ENCODE measurements at places on chromosomes 2 and 18. TPM values are rescaled to one million over a fixed set of nuclear protein-coding genes. Genes with fewer than 3 reads are reported as not detected.

The CDH2 gene
- total RNA-seq, result 175 TPM

The FHL2 gene
- 46.7 TPM for total RNA-seq

The CNTNAP5 gene
- 5.9 TPM for total RNA-seq

The IL1RL2 gene
- total RNA-seq, result 0.82 TPM

Measured in motor neuron (in vitro differentiated cells).